ENCODE measurements at places on chromosomes 7 and 10.

DNA sequence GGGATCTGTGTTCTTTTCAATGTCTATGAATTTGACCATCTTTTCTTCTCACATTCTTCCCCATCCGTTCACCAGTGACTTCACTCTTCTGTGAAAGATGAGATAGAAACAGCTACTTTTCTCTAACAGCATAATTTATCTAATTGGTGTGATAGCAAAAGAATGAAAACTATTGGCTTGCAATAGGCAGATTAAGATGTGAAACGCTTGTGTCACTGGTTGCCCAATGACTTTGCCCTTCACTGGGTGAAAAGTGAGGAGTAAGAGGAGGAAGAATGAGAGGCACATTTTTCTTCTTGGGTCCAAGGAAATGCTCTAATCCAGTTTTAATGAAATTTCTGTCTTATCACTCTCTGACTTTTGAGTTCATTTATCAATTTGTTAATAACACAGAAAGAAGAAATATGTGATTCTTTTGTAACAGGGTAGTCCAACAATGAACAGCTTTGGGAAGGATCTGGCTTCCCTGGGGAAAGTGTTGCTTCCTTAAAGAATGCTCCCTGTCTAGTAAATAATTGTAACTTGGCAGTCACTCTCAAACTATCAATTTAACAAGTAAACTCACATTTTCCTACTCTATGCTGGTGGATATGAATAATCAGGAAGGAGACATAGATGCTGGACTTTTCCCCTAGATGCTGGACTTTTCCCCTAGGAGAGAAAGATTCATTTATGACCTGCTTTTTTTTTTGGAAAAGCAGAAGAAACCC is 35.1 kb downstream of the BET1 start:
- DNase-seq = no peak

- DNase-seq = no peak
These were observed 180.3 kb downstream of the CCDC71L start for GRCh38 chr7:106480616-106481031.

DNA sequence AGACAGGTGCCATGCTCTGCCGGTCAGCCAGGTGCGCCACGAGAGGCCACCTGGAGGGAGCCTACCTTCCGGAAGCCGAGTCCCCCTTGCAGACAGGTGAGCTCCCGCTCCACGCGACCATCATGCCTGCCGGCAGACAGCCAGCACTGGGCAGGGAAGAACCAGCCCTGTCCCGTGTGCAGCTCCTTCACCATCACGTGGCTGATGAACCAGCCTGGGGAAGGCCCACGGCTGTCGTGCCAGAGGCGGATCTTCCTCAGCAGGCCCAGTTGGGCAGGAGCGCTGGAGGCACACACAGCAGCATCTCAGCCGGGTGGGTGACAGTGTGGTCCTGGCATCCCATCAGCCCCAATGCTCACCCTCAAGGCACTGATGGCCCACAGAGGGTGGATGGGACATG is 108.9 kb downstream of the PKD1L1 start:
- no peak for DNase-seq

GRCh38 chr7:132537456-132538145 is 38.7 kb downstream of the PLXNA4 start:
- DNase-seq = no peak

- no peak for DNase-seq
These were observed 36.9 kb downstream of the TNPO3 start for GRCh38 chr7:129017933-129018538.

GRCh38 chr10:69401416-69401815 is 15.3 kb downstream of the TACR2 start:
- DNase-seq = no peak

Data from NCI-H1048 (cell line).